ENCODE measurements at places on chromosomes 1 and 21.

DNA sequence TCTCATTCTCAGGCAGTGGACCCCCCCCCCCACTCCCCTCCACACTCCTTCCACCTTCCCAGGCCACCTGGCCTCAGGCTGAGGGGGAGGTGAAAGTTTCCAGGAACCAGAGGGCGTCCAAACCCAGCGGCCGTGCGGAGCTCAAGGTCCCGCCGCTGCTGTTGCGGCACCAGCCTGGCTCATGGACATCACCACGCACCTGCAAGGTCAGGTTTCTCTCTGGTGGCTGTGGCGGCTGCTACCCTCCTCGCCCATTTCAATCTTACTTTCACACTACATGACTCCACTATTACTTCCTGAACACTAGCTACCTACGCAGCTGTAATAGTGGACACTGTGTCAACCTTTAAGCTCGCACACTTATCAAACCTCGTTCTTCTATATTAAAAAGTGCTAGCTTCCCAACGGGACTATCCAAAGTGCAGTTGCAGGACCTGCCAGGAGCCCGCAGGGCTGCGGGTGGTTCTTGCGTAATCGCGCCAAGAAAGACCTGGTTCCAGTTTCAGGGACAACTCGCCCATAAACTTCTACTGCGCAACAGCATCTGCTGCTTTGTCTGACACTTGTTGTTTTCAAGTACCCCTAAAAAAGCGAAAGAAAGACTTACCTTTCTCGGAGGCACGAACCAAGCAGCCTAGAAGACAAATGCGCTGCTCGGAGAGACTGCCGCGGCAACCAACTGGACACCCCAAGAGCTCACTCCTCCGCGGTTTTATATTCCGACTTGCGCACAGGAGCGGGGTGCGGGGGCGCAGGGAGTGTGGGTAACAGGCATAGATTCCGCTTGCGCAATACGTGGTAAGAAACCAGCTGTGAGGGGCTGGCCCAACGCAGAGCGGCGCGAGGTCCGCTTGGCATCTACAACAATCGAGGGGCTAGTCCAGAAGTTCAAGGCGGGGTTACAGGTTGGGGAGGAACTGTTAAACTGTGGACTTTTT is at the start of gene DIRAS3:
Gene DIRAS3, minus strand, starts transcription at position 687 of the 938 bp plus-strand sequence. CDS start 3,330 bp downstream, outside the sequence.
- no peak for DNase-seq

DNA sequence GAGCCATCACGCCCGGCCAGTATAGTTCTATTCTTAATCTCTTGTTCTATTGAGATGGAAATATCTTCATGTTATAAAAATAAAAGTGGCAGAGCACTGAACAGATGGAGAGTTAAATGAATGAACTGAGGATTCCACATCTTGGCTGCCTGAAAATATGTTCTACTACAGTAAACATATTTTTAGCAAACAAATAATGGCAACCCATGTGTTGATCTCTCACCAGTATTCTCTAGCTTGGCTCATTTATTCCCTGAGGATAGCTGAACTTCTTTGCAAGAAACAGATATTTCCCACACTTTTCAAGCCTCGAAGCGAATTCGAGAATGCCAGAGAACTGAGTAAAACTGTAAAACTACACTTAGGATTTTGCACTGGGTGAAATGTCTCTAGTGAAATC is 58.9 kb downstream of the DIRAS3 start:
- no peak for DNase-seq

- no peak for DNase-seq
Observed at GRCh38 chr1:116491700-116492357, 79.0 kb downstream of the CD58 start.

- no peak for DNase-seq
Observed at GRCh38 chr1:197917805-197918651, 856 bp downstream of the LHX9 start.

GRCh38 chr1:87961992-87962391 is 633.3 kb downstream of the LMO4 start:
- DNase-seq = no peak

- no peak for DNase-seq
Observed at GRCh38 chr1:64539781-64540218, 69.9 kb downstream of the CACHD1 start.

DNA sequence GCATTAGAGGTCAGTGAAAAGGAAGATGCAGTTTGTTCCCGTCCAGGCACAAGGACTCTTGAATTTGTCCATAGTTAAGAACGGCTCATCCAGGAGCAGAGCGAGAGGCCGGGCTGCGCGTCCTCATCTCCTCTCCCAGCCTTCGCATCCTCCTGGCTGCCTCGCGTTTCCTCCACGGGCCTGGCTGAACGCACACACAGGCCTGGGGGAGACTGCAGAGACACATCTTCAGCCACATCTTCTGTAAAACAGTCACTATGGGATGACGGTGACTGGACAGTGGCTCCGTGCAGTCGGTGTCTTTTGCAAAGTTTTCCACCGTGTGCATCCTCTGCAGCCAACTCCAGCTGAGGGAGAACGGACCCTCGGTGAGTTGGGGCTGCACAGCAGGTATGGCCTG is 89.7 kb downstream of the PSMG1 start:
- no peak for DNase-seq

DNA sequence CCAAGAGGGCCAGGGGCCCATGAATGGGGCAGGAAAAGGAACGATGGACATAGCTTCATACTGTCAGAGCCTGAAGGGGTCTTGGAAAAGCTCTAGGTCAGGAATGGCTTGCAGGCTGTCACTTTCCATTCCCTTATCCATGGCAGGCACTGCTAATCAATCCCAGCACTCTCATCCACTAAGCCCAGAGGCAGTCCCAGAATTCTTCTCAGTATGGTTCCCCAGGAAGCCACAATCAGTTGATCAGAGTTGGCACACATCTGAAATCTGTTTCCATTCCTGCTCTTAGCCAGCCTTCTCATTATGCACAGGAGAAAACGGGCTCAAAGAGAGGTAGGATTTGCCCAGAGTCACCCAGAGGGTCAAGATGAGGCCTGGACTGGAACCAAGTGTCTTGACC is 65.7 kb downstream of the LACTBL1 start:
- no peak for DNase-seq

Measured in Karpas-422 (cell line).